Activated CD4-positive, CD25-positive, alpha-beta regulatory T cell treated with anti-CD3 and anti-CD28 coated beads, Interleukin-2, amount 50 U/mL, for 72 hours (primary cell): ENCODE measurements at places on chromosomes 2 and 18.

- no peak for DNase-seq
Observed at GRCh38 chr2:174951745-174952144, 53.4 kb downstream of the CHN1 start.

GRCh38 chr2:65834062-65834461 lies 401.7 kb upstream of the SPRED2 start:
- DNase-seq, result no peak

DNA sequence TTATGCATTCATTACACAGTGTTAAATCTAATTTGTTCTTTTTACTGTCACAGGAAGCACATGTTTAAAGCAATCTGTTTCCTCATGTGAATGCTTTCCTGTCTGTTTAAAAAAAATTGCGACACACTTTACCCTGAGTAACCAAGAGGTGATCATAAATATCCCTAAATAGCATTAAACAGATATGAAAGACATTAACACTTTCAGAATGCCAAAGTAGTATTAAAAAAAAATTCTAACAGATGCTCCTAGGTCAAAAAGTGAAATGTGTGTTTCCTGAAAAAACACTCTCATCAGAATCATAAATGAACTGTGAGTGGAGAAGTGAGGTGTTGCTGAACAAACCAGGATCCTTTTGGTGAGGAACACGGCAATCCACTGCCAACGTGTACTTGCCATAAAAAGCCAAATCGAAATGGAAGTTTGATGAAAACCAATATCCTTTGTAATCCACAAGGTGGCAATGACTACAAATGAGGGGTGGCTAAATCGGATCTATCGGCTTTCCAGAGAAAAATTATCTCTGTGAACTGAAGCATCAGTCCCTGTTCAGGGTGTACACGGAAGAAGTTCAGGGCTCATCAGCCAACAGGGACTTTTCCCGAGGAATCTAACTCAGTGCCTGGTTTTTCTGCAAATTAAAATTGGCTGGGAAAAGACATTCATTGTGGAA lies 248.9 kb downstream of the TCF4 start:
- no peak for DNase-seq

GRCh38 chr2:186558512-186559276 lies 31.2 kb upstream of the ITGAV start:
- DNase-seq, result no peak

DNA sequence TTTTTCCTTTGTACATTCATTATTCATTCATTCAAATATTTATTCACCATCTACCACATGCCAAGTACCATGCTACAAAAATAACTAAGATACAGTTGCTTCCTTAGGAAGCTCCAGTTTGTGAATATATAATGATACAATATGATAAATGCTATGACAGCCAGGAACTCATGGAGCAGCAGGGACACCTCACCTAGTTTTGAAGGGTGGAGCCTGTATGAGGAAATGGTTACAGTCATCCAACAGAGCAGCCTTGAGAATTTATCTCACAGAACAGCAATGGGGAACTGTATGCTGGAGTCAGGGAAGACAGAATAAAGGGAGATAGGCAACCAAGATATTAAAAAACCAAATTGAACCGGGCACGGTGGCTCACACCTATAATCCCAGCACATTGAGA lies 124.0 kb downstream of the OSBPL1A start:
- DNase-seq, result no peak

DNA sequence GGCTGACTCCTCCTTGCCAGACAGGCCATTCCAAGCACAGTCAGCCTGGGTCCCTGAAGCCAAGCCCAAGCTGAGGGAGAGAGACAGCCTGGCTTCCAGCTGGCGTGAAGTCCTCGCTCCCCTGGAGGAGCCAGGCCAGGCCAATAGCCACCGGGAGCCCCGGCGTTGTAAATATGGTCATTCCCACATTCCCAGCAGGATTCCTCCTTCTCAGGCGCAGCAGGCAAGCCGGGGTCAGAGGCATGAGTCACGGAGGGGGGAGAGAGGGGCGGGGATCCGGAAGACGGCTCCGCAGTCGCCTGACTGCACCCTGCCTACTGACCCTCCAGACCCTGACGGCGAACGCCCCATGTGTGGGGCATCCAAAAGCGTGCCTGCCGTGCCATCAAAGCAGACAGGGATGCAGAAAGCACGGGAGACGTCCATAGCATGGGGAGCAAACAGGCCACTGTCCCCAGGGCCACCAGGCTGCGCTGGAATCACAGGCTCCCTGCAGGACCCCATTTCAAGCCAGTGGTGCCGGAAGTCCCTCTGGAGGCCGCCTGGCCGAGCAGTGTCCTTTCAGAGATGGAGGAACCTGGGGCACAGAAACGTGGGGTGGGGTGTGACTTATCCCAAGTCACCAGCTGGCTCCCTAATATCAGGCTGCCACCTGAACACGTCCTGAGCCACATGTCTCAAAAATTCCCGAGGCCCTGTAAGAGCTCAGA lies 48.2 kb downstream of the TWIST2 start:
- no peak for DNase-seq

DNA sequence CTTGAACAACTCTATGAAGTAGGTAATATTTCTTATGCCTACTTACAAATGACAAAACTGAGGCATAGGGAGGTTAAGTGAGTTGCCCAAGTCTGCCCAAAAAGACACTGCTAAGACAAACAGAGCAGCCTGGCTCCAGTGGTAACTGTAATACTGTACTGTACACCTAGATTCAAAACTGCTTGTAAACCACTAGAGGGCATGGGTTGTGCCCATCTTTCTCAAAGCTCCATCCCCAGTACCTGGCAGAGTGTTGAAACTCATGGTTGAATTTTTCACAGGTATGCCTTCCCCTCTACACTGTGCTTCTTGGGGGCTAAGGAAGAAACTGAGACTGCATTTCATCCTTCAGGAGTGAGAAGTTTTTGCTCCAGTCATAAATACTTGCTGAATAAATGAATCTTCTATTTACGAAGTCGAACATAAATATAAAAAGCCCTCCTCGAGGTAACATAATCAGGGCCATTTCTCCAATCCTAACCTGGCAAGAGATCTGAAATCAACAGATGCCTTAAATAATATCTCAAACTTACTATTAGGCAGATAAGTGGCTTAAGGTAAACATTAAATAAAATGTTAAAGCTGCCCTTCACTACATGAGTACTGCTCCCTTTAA lies 2.0 kb downstream of the PPP4R1 start:
- no peak for DNase-seq

GRCh38 chr2:241208058-241208457 lies 19.6 kb downstream of the ANO7 start:
- no peak for DNase-seq

- no peak for DNase-seq
Observed at GRCh38 chr2:42587526-42588117, 19.2 kb downstream of the MTA3 start.

DNA sequence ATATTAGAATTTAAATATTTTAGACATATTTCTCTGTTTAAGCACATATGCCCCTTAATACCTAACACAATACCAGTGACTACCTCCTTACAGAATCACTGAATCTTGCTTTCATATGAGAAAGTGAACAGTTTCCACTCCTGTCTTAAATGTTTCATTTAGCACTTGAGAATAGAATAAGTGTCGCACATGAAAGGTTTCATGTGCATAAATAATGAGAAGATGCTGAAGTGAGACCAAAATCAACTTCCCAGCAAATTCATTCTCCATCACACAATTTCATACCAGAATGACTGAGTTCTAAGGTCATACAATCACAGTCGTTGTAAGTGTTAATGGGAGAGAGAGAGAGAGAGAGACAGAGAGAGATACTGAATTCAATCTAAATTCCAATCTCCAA lies 51.2 kb downstream of the ATIC start:
- no peak for DNase-seq

DNA sequence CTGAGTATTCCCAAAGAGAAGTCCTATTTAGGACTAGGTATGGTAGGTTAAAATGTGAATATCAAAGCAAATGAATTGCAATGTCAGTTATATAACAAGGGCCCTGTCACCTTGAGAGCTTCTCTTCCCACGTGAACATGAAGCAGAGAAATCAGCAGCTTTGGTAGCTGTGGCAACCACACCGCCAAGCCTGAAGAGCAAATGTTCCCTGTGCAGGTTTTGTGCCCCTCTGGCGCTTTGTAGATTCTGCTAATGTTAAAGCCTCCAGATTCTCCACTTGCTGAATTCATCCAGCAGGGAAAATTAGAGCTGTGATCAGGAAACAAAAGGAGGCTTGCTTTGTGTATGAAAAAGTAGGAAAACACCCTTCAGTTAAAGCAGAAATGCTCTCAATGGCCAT lies 322.6 kb downstream of the RBM43 start:
- DNase-seq, result no peak

- no peak for DNase-seq
Observed at GRCh38 chr2:170140561-170140960, 37.4 kb upstream of the MYO3B start.

DNA sequence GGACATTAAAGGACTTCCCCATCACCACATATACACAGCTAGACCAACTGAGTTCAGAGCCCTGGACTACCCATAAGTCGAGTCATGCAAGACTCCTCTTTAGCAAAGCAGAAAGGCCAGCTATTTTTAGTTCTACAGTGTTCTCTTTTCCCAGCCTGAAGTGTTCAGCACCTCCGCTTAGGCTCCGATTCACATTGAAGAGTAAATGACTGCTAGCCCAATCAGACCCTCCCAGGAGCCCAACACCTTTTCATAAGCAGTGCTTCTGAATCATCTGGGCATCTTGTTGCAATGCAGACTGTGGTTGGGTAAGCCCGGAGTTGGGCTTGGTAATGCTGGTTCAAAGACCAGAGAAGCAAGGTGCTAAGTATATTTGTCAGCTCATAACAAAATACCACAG lies 138.6 kb upstream of the MSH6 start:
- no peak for DNase-seq

DNA sequence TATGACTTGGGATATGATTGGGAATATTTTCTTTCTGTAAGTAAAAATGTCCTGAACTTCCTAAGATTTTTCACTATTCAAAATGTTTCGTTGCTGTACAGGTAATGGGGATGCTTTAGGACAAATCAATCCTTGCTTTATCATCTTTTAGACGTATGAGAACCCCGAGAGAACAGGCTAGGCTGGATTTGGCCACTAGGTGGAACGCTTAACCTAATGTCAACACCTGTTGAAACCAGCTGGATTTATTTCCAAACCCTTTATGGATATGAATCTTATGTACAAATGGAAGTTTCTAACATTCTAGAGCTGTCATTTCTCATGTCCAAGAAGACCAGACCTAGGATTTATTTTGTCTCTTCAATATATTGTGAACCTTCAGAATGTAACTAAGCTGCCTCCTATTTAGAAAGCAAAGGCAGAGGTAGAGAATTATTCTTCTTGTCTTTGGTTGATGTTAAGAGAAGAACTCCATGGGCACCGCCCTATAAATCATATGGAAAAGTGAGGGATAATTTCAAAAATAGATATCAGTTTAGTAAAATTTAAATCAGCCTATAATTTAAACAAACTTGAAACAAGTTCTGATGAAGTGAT lies 96.7 kb downstream of the PMAIP1 start:
- DNase-seq, result no peak
